Muscle of arm (tissue), 14 donors: ENCODE measurements at places on chromosomes 4 and X. TPM values are rescaled to one million over a fixed set of nuclear protein-coding genes. Genes with fewer than 3 reads are reported as not detected.

The PPARGC1A gene
- 9.2 TPM for polyA plus RNA-seq

The PRSS12 gene
- 12.2 TPM for polyA plus RNA-seq

The GPR50 gene
- not detected for polyA plus RNA-seq

The POU3F4 gene
- polyA plus RNA-seq: not detected

The FGF2 gene
- not detected for polyA plus RNA-seq

The TCP11X2 gene
- not detected for polyA plus RNA-seq

The DAPP1 gene
- polyA plus RNA-seq: not detected

The STS gene
- polyA plus RNA-seq: not detected

The NDUFB11 gene
- 92.1 TPM for polyA plus RNA-seq

The GPR143 gene
- polyA plus RNA-seq: 2.7 TPM

DNA sequence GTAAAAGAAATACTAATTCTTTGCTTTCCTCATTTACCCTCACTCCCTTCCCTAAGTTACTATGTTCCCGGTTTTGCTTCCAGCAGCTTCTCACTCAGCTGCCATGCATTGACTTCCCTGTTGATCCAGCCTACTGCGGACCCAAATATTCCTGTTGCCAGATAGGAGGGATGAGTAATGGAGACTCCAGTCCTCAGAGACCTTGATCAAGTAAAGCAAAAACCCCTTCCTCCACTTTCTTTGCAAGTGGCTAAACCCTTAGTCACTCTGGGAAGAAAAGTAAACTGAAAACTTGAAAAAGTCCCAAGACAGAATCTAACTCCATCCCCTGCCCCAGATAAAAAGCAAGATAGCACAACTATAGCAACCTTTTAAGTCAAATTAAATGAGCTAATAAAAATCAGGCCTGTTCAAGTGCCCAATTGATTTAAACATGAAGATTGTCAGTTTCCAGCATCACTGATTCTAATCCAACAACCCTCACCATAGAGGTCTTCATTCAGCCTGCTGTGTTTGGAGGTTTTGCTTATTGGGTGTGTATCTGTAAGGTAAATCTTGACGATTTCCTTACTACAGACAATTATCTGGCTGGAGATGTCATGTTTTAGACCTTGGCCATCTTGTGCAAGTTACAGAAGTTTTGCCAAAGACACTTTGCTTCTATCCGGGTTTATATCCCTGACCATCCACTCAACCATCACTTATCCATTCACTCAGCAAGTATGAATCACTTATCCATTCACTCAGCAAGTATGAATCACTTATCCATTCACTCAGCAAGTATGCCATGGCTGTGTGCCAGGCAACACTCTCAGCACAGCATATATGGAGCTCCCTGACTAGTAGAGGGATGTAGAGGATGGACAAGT lies 17.6 kb downstream of the FGFBP1 start:
- peak; percentile 15 for DNase-seq

DNA sequence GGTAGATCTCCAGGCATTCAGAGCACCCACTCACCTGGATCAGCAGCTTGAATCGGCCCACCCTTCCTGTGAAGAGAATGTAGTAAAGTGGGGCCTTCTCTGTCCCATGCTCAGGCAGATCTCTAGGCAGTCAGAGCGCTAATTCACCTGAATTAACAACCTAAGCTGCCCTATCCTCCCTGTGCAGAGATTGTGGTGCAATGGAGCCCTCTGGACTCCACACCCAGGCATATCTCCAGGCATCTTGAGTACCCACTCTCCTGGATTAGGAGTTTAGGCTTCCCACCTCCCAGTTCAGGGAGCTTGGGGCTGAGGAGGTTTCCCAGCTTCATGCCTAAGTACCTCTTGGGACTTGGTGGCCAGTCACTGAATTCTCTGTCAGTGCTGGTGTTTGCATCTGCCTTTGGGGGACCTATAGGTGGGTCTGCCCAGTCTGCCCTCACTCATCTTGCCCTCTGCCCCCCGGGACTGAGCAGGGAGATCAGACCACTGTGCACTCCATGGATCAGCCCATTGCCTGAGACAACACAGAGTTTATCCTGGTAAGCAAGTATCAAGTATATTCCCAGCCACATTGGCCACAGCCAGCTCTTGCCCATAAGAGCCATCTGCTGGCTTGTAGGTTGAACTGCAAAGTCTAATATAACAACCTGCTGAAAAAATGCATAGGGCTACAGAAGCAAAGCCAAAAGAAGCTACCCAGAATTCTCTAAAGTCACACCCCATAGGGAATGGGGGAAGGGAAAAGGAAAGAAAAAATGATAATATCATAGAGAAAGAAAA lies 372.9 kb downstream of the KLHL13 start:
- no peak for DNase-seq

DNA sequence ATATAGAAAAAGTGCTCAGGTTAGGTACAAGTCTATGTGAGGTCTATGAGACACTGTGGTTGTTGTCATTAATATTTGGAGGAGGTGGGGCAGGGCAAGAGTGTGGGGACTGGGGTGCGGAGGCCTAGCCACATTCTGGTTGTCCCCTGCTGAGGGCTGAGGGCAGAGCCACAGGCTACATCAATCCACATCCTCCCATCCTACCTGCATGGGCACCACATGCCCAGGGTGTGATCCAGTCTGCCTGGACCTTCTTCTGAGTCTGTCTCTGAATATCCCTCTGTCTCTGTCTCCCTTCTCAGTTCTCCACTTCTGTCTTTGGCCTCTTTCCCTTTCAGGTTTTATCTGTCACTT lies 1.2 kb upstream of the GATA1 start:
- no peak for DNase-seq

- no peak for DNase-seq
These were observed 85.5 kb upstream of the HPGD start for GRCh38 chr4:174607792-174608191.

GRCh38 chr4:183241721-183242151 lies 78.3 kb downstream of the CLDN22 start:
- no peak for DNase-seq

DNA sequence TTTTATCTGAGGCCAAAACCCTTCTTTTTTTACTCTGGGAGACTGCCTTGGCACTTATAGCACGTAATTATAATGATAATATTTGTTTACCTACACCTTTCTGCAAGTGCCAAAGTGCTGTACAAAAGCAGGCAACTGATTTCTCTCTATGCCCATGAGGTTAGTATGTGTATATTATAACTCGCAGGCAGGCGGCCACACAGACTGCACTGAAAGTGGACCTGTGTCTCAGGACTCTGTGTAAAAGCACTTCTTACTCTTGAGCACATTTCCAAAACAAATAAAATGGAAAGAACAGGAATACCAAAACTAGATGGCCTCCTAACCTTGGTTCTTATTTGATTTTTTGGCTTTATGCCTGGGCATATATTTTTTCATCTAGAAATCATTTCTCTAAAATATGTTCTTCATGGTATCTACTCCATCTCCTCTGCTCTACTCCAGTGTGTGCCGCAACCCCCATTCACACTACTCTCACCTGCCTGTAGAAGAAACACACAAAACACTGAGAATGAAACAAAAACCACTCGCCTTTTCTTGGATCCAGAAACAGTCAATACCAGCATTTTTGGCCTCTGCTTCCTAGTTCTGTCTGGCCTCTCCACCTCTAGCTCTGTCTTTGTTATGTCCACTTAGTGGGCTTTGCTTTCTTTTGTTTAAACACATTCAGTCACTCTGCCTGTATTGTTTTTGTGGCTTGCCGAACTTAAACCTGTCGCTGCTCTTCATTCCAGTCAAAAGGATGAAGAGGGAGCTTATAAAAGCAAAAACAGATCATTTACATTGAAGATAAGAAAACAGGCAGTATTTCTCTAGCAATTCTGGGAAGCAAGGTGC lies 934.5 kb upstream of the TENM3 start:
- no peak for DNase-seq

DNA sequence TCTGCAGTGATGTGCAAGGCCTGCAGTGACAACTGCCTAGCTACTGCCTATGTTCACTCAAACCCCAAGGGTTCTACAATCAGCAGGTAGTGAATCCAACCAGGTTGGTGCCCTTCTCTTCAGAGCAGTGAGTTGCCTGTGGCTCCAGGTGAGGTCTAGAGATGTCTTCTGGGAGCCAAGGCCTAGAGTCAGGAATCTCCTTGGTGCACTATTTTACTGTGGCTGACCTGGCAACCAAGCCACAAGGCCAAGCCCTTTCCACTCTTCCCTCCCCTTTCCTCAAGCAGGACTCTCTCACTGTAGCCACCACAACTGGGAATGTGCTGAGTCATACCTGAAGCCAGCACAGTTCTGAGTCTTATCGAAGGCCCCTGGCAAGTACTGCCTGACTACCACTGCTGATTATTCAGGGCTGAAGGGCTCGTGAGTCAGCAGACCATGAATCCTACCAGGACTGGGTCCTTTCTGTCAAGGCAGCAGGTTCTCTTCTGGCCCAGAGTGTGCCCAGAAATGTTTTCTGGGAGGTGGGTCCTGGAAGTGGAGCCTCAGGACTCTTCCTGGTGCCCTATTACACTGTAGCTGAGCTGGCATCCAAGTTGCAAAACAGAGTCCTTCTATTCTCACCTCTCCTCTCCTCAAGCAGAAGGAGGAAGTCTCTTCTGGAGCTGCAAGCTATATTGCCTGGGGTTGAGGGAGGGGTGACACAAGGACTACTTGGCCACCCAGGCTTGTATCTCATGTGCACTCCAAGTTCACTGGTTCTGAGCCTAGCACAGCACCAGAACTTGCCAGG lies 111.6 kb downstream of the BTC start:
- no peak for DNase-seq

DNA sequence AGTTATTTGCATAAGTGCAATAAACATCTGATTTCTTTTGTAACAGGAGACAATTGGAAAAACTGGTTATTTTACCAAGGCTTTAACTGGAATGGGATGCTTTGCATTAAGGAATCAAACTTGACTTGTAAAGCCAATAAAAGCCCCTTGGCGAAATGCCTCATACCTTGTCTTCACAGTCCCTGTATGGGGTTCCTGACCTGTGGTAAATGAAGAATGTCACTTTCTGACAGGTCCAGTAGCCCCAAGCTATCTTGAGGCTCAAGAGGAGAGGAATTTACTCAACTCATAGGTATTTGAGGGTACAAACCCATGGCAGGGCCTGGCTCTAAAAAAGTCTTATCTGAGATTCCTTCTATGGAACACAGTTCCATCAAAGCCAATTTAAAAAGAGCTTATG lies 78.0 kb downstream of the ACOX3 start:
- DNase-seq: no peak

DNA sequence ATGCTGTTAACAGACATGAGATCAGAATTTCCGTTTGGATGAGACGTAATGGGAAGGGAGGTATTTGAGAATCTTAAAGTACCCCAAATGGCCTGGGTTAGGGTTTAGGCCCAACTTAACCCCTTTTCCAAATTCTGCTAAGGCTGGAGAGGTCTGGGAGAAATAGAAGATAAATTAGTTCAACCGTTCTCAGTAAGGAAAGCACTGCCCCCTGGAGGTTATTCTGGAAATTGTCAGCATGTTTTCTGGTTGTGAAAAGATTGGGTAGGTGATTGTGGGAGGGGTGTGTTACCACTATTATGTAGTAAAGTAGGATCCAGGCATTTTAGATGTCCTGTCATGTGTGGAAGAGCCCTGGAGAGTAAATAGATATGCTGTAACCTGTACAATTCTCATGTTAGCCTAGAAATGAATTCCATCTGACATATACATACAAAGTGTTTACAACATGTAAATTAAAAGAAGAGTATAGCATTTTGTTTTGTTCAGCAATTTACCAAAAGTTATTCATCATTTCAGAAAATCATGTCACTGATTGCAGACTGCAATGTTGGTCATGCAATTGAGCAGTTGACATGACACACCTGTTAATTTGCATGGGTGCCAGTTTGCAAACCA lies 26.8 kb upstream of the GRXCR1 start:
- peak; percentile 42 for DNase-seq

GRCh38 chr4:126583509-126583908 lies 1049.2 kb upstream of the INTU start:
- DNase-seq: no peak

GRCh38 chr4:68462691-68463090 lies 15.4 kb downstream of the TMPRSS11E start:
- no peak for DNase-seq

DNA sequence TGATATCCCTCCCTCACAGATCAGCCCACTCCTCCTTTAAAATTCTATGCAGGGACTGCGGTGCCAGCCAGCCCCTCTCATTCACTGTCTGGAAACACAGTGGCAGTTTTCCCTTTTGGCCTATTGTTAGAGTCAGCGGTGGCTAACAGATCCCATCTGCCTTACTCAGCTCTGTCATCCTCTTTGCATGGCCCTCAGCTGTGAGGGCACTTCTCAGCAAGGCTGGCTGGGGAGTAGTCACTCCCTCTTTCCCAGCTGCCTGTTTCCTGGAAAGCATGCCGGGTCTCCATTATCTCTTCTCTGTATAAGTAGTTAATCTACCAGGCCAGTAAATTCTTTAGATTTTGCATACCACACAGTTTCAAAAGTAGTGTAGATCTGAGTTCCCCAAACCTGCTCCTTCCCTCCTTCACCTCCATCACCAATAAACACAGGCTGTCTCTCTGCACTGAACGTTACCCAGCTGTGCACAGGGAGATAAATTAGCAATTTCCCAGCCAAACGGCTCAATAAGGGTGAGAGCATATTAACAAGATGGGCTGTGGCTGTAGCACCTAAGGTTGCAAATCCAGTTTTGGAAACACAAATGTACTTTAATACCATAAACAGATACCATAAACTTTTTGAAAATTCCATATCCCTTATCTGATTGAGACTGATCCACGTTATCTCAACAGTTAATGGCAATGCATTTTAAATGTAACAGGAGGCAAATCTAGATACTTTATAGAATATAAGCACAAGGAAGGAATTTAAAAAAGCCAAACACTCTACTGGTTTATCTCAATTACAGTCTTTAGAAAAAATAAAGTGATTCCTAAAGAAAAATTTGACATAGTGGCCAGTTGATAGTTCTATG lies 229.3 kb downstream of the ANKRD50 start:
- DNase-seq: no peak

- no peak for DNase-seq
These were observed at the start of gene SLC2A9 for GRCh38 chr4:10020871-10021652. Gene SLC2A9 (minus strand): TSS chr4:10021497. CDS start chr4:10021429, 68 bp downstream.

- DNase-seq: no peak
These were observed 31.6 kb downstream of the CDKL5 start for GRCh38 chrX:18457000-18457399.

GRCh38 chr4:130028552-130028951 lies 932.6 kb downstream of the C4orf33 start:
- no peak for DNase-seq

- no peak for DNase-seq
These were observed at the start of gene QRFPR for GRCh38 chr4:121380776-121381462. Gene QRFPR (minus strand): TSS chr4:121381018. CDS start chr4:121380647, 371 bp downstream.

DNA sequence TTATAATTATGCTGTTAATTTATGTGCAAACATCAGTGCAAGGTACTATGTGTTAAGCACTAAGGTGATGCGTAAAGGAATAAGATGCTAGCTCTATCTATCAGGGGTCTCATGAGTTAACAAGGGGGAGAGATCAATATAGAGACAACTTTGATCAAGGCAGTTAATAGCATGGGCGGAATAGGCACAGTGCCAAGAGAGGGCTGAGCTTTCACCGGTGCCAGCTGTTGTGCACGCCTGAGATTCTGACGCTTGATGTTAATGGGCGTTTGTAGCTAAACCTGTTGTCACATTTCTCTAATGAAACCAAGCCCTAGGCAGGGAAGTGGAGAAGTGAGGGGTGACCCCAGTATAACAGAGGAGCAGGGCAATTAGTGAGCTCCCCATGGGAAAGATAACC lies 86.0 kb upstream of the NMU start:
- no peak for DNase-seq
